ENCODE measurements at places on chromosomes 16 and 17. TPM values are rescaled to one million over a fixed set of nuclear protein-coding genes. Genes with fewer than 3 reads are reported as not detected.

The OSGIN1 gene
- total RNA-seq: 6.1 TPM

The MSRB1 gene
- 22.0 TPM for total RNA-seq

The KRT14 gene
- not detected for total RNA-seq

The C16orf54 gene
- total RNA-seq: not detected

DNA sequence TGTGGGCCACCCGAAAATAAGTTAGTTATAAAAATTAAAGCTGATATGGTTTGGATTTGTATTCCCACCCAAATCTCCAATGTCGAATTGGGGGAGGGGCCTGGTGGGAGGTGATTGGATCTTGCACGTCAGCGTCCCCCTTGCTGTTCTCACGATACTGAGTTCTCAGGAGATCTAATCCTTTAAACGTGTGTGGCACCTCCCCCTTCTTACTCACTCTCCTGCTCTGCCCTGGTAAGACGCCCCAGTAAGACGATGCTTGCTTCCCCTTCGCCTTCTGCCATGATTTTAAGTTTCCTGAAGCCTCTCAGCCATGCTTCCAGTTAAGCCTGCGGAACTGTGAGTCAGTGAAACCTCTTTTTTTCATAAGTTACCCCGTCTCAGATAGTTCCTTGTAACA is 35.4 kb downstream of the SYCE1L start:
- DNase-seq: no peak

- no peak for DNase-seq
Measured at GRCh38 chr17:73182616-73183310, 10.1 kb upstream of the COG1 start.

Data from epithelial cell of proximal tubule (primary cell).